Stimulated activated CD4-positive, alpha-beta T cell treated with anti-CD3 and anti-CD28 coated beads, Interleukin-12 subunit alpha, Interleukin-12 subunit beta, amount 100 ng/mL, for 24 hours (primary cell): ENCODE measurements at places on chromosomes 2 and 18.

- no peak for DNase-seq
Observed at GRCh38 chr2:173092844-173093402, 17.3 kb downstream of the MAP3K20 start.

DNA sequence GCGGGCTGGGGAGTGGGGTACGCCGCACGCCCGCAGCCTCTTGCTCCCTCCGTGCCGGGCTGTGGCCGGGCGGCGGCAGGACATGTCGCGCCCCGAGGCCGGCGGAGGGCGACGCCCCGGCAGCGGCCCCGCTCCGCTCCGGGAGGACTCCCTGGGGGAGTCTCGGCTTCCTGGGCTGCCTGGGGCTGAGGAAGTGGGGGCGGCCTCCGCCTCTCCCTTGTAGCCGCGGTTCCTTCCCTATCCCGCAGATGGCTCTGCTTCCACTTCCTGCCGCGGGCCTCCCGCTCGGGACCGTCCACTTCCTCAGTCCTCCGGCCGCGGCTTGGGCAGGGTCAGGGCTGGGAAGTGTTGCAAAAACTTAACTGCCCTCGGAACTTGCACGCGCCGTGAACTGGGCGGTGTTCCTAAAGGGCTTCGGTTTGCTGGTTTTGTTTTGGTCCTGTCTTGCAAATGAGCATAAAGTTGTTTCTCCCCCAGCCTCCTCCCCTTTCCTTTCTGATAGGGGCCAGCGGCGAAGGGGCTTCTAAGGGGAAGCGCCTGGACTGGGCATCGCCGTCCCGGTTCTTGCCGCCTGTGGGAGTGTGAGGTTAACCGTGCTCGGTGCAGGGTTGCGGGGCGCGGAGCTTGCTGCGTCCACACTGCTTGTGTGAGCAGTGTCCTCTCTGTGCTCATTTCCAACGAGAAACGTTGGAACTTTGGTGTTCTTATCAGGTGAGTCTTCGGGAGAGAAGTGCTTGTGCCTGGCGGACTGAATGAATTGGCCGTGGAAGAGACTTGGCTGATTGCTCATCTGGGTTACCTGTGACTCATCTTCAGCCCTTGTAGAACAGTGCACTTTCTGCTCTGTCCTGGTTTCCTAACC is 600 bp downstream of the RALB start:
- DNase-seq: no peak

DNA sequence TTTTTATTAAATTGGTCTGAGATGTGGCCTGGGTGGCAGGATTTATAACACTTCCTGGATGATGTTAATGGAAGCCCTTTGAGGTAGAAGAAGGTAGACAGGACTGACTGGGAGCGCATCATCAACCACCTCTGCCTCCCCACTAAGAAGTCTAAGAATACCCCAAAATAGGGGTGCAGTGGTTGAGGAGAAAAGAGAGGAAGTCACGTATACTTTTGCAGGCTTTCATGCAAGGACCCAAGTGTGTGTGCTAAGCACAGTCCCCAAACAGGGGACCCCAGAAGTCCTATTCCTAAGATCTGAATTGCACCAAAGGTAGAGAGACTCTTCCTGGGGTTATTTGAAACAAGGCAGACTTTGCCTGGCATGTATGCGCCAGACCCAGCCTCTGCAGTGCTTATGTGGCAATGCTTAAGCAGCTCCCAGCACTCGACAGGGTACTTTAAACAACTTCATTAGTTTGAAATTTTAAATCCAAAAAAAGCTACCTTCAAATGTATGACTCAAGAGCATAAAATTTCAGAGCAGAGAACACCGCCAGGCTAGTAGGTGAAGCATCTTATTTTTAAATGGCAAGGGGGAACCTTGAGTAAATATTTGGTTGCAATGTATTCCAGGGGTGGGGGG is 35.3 kb downstream of the BCL2 start:
- DNase-seq: no peak

GRCh38 chr2:152861349-152861942 is 143.0 kb downstream of the ARL6IP6 start:
- DNase-seq: no peak

DNA sequence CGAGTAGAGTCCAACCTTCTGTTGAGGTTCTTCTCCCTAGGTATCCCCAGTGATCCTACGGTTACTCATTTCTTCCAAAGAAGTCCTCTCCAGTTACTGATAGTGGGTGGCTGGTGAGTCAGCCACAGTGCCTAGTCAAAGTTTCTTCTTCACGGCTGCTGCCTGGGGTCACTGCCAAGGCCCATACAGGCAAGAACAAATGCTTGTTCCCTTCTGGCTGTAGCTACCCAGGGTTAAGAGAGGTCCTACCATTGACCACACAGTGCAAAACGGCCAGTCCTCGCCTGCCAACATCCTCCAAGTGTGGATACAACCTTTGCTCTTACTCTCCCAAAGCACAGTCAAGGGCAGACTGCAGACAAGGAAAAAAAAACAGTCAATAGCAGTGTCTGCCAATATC is 2.9 kb upstream of the PTPN4 start:
- peak; percentile 17 for DNase-seq

GRCh38 chr2:224016963-224017362 is 22.1 kb downstream of the SERPINE2 start:
- no peak for DNase-seq

DNA sequence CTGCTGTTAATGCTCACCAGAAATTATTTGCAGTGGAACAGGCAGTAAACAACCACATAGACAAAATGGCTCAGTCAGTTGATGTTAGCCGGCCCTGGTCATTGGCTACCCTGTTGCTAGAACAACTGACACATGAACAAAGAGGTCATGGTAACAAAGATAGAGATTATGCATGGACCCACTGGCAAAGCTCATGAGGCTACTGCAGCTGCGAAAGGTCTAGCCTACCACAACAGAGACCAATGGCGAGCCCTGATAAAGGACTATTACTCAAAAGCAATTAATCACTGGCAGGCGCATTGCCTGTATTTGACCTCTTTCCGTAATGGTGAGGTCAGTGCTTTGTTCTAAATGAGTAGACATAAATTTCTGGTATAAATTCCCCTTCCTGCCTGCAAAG is 474.2 kb downstream of the DSC3 start:
- no peak for DNase-seq
